ENCODE measurements at places on chromosomes 3 and 15.
A peak's percentile ranks its signal among the peaks of the same experiment; 100 is the strongest.

- DNase-seq: no peak
Measured at GRCh38 chr3:119161240-119161639, 12.2 kb upstream of the UPK1B start.

DNA sequence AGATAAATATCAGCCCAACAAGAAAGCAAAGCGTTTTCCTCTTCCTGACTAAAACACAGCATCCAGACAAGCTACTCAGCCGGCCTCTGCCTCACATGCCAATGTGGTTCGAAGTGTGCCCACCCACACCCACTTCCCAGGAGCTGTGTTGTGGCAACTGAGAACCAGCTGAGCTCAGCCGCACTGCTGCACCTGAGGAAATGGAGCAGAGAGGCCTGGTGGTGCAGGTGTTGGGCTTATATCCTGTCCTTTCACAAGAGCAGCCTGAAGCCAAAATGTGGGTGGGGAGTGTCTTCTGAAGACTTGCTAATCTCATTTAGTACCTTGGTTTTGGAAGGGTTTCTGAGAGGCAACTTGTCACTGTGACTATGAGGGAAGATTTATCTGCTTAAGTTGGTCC is 23.0 kb upstream of the RETNLB start:
- DNase-seq: no peak

- DNase-seq: no peak
Measured at GRCh38 chr15:56774356-56774755, 41.0 kb upstream of the ZNF280D start.

GRCh38 chr15:77371850-77372563 is 47.9 kb downstream of the PEAK1 start:
- no peak for DNase-seq

DNA sequence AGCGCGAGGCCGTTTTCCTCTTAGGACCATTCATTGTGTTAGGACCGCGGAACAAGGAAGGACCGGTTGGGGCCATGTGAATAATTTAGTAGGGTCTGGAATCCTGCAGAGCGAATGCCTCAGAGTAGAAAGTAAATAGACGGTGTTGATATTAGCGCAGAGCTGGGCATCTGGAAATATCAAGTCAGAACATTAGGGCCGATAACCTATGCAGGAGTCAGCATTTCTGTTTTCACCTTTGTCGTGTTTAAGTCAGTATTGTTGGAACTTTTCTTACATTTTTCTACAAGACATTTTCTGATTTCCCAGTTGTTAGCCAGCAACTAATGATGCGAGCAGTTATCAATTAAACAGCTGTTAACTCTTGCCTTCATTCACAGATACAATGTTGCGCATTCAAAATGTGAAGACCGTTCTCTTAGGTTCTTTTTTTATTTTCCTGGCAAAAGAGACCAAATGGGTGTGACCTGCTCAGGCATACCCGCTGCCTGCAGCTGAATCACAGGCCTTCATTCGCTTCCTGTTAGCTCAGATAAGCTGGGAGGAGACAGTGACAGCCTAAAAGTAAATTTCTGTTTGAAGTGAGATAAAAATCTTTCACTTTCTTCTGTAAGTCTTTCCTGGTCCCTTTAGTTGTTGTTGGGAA is 966 bp upstream of the PKM start:
- peak; percentile 14 for DNase-seq

- DNase-seq: peak; percentile 92
Measured at GRCh38 chr3:127786353-127787070, 35.8 kb downstream of the MGLL start.

DNA sequence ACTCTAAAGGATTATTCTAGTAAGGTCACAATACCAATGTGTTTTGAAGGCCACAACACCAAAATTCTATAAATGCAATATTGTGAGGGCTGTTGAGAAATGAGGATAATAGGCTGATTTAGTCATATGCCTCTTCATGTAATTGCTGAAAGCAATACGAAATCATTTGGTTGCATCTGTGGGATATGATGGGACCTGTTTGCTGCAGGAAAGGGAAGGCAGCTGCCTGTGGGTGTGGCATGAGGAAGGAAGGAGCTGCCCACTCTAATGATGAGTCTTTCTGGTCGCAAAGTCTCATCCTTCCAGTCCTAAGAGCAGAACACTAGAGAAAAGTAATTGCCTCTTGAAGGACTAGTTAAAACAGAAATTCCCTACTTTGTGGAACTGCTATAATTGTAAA is 245.3 kb upstream of the ZPLD1 start:
- DNase-seq: no peak

GRCh38 chr3:115760716-115761115 is 137.4 kb downstream of the GAP43 start:
- DNase-seq: no peak

- DNase-seq: no peak
Measured at GRCh38 chr3:59816312-59816711, 766.5 kb upstream of the CFAP20DC start.

DNA sequence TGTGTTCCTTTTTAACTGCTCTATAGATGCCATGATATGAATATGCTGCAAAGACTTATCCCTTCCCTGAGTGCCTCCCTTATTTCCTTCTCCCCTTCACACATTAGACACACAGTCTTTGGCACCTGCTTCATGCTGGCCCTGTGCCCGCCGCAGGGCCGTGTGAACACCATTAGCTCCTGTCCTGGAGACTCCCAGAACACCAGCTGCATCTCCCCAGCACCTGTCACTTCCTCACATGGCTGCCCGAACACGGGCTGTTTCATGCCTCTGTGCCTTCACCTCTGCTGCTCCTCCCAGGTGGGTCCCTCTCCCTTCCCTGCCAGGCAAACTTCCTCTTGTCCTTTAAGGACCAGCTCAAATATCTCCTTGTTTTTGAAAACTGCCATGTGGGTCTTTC is 40.5 kb upstream of the SEC13 start:
- DNase-seq: peak; percentile 60

DNA sequence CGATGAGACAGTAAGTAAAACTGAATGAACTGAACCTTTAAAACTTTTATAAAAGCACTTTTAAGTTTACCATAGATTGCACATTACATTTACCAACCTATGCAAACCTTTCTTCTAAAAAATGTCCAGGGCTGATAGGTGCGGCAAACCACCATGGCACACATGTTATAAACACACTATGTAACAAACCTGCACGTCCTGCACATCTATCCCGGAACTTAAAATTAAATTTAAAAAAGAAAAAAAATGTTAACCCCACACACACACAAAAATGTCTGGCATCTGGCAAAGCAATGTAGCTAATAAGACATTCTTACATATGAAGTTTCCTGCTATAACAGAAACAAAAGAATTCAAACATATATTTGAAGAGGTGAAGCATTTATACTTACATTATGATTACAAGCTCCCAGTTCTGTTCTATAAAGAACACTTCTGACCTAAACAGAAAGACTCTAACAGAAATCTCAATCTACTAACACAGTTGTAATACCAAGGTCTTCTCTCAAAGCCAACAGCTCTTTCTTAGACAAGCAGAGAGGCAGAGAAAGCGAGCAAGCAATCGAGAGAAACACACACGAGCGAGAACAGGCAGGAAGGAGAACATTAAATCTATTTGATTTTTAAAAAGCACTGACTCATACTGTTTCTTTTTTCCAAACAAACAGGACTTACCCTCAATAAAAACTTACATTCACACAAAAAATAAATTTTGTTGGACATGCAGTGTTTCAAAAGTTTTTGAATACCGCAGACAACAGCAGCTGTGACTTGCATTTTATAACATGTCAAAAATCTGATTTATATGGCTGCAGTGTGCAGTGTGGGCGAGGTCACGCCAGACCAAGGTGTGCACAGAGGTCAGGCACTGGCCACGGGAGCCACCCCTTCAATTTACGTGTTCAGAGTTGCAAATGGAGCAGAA is at the start of gene NRG4:
Gene NRG4, minus strand, starts transcription at position 798 of the 925 bp plus-strand sequence. CDS start 1,194 bp downstream, outside the sequence.
- no peak for DNase-seq

GRCh38 chr15:81843226-81843625 is 202.6 kb downstream of the MEX3B start:
- no peak for DNase-seq

- DNase-seq: no peak
Measured at GRCh38 chr3:112685420-112685819, 44.5 kb upstream of the CCDC80 start.

GRCh38 chr15:65089206-65089824 is 12.8 kb downstream of the KBTBD13 start:
- no peak for DNase-seq

DNA sequence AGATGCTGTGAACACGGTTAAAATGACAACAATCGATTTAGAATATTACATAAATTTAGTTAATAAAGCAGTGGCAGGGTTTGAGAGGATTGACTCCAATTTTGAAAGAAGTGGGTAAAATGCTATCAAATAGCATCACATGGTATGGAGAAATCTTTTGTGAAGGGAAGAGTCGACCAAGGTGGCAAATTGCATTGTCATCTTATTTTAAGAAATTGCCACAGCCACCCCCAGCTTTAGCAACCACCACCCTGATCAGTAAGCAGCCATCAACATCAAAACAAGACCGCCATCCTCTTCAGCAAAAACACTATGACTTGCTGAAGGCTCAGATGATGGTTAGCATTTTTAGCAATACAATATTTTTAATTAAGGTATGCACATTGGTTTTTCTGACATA is 5.7 kb upstream of the CCR5 start:
- no peak for DNase-seq

GRCh38 chr3:181899702-181900101 is 188.0 kb downstream of the SOX2 start:
- DNase-seq: no peak

DNA sequence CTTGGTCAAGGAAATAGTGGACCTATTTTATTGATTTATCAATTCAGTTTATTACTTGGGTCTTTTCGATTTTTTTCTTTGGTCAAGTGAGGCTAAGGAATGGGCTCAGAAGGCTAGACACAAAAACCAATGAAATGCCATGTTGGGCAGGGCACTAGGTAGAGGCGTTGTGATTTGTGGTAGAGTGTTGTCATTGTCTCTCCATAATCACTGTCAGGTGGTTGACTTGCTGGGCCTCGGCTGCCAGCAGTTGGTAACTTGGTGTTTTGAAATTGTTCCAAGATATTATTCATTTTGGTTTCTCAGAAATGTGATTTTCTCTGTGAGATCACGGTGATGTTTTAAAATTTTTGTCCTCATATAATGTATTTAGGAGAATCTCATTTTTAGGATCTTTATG is 173.6 kb downstream of the KLHL25 start:
- DNase-seq: no peak

GRCh38 chr15:71189718-71190117 is 74.4 kb downstream of the THSD4 start:
- no peak for DNase-seq

DNA sequence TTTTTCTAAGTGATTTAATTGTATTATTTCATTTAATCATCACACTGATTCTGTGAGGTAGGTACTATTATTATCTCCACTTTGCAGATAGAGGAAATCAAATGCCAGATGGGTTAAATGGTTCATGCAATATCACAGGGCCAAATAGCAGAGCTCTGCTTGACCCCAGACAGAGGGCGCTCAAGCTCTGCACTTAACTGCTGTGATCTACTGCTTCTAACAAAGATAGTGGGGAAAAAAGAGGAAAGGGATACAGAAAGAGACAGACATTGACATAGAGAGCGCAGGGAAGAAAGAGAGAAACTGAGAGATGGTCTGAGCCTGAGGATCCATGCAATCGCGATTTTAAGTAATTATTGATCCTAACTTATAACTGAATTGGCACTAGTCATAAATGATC is 279.1 kb upstream of the THRB start:
- peak; percentile 41 for DNase-seq

- no peak for DNase-seq
Measured at GRCh38 chr15:41495736-41496599, 2.3 kb downstream of the ITPKA start.

GRCh38 chr3:141104151-141104821 is 53.1 kb downstream of the SPSB4 start:
- DNase-seq: no peak

DNA sequence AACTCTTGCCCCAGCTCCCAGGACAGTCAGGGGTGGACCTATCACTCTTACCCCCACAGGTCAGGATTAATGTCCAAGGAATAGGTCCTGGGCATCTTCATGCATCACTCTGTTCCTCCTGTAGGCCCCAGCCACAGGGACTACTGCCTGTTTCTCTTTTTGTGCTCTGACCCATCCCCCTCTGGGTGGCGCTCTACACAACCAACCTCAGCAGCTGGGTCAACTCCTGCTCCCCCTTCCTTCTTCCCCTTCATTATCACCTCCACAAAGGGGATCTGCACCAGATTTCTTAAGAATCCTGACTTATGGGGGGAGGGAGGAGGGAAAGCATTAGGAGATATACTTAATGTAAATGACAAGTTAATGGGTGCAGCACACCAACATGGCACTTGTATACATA is 12.2 kb upstream of the TRANK1 start:
- no peak for DNase-seq

DNA sequence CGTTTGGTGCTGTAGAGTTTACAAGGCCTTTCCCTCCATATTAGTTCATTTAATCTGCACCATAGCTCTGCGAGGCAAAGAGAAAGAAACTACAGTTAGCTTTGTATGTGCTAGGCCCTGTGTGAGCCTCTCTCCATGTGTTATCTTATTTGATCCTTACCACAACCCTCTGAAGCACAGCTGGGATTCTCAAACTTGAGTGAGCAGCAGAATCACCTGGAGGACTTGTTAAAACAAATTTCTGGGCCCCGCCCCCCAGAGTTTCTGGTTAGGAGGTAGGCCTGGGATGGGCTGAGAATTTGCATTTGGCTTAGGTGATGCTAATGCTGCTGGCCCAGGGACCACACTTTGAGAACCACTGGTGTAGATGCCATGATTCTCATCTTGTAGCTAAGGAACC is 12.3 kb downstream of the CA12 start:
- DNase-seq: no peak

GRCh38 chr3:174444391-174444790 is 414.7 kb upstream of the NAALADL2 start:
- DNase-seq: no peak

- no peak for DNase-seq
Measured at GRCh38 chr3:189308608-189309007, 136.8 kb downstream of the TPRG1 start.

DNA sequence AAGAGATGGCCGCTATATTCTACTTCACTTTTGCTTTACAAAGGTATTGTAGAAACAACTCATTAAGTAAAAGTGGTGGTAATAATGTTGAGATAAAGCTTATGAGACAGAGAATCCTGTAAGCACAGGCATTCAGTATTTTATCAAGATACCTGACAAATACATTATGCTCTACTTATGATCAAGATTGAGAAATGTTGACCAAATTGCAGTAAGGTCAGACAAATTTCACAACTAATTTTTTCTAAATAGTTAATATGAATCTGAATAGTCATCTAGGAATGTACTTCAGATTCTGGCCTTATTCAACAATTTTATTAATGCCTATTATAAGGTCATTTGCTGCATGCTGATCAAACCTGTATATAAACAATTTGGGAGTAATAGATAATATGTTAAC is 95.1 kb upstream of the MBNL1 start:
- no peak for DNase-seq
